Activated CD4-positive, alpha-beta T cell treated with anti-CD3 and anti-CD28 coated beads, Interleukin-2, amount 50 U/mL, for 16 hours (primary cell): ENCODE measurements at places on chromosomes 11 and 22.

DNA sequence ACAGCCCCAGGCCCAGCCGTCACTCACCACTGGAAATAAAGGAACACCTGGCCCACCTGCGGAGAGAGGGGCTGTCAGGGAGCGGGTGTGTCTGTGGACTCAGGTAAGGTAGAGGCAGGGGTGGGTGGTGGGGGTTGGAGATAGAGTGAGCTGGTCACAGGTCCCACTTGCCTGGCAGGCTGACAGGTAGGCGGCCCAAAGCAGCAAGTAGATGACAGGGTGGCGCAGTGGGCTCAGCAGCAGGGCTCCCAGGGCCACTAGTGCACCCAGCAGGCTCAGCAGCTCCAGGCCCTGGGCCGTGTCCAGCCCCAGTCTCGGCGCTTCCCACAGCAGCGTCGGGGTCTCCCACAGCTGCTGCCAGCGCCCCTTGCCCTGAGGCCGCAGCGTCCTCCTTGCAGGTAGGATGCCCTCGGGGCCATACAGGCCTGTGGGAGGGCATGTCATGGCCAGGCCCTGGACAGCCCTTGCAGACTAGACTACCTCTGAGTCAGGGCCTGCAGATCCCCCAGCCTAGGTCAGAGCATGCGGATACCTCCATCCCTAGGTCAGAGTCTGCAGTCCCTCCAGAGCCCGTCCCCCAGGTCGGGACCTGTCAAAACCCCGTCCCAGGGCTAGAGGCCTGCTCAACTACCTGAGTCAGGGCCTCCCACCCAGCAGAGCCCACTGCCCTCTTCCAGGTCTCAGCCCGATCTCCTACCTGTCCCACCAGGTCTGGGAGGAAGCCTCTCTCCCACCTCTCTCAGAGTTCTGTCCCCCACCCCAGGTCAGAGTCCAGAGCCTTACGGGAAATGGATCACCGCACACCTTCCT, 686 bp downstream of the LMF2 start:
- no peak for DNase-seq

DNA sequence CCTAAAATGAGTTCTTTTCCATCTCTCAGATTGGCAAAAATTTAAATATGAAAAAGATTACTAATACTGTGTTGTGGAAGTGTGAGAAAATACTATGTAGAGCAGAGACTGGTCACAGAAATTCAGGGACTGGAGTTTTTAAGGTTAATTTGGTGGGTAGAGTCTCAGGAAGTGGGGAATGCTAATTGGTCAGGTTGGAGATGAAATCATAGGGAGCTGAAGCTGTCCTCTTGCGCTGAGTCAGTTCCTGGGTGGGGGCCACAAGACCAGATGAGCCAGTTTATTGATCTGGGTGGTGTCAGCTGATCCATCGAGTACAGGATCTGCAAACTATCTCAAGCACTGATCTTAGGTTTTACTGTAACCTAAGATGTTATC, 29.4 kb upstream of the TMEM86A start:
- DNase-seq = peak; percentile 37

DNA sequence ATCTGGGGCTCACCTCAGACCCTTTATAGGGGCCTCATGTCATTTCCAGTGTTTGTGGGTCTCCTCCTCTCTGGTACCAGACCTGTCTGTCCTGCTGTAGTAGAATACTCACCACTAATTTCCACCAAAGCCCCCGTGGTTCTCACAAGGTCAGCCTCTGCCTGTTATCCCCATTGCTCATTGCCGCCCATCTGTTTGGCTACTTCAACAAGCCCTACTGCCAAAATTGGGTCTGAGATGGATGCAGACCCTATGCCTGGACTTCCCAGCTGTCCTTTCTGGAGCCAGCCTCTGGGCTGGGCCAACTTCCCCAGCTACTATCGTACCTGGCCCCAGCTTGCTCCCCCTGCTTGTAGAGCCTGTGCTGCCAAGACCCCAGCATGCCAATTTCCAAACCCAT, 152.1 kb upstream of the ISX start:
- DNase-seq = no peak

DNA sequence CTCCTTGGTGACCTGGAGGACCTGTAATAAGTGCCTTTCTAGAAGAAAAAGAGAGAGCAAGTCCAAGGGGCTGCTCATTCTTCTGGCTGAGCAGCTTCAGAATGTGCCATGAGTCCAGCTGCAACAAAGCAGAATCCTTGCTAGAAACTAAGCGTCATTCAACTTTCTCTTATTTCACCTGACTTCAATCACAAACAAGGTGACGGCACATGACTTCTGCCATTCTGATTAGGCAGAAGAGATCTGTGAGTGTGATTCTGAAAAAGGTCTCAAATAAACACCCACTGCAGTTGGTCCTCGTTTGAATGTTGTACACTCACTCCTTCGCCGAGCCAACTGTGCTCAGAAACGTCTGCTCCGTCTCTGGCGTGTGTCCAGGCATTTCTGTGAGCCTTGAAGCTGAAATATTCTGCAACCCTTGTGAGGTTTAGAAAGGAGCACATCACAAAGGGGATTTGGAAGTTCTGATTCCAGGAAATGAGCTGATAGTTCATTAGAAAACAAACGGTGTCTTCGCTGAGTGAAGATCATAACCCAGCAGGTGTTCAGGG, 623.8 kb upstream of the KIRREL3 start:
- DNase-seq = no peak

GRCh38 chr11:92361551-92361950, 136.9 kb downstream of the FAT3 start:
- DNase-seq = no peak

DNA sequence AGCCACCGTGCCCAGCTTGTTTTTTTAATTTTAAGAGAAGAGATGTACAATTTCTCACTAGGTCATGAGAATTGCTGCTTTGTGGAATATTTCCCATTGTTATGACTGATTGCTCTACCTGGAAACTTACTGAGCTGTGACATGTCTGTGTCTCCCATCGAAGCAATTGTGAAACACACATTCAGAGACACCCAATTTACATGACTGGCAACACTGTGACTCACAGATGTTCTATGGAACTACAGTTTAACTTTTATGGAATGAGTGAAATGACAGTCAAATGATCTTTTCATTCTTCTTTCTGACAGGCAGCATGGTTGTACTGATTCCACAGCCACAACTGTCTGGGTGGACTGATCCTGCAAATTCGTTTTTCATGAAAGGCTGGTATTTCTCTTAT, 32.3 kb downstream of the ELF5 start:
- DNase-seq = no peak

DNA sequence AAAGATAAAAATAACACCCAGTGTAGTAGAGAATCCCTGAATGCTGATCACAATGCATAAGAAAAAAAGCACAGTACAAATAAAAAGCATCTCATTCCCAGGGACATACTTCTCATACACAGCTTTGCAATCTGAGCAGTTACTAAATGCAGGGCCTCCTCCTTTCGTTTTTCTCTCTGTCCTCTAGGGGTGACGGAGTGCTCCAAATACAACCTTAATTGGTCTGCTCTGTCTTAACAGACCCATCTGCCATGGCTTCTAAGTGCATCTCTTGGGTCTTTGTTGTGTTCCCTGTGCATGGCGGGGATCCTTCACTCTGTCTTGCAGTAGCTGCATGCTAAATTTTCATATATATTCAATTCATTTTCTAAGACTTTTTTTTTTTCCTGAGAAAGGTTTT, 1114.2 kb upstream of the RAG2 start:
- no peak for DNase-seq

- no peak for DNase-seq
Observed at GRCh38 chr11:19436932-19437331, 196.2 kb upstream of the E2F8 start.

DNA sequence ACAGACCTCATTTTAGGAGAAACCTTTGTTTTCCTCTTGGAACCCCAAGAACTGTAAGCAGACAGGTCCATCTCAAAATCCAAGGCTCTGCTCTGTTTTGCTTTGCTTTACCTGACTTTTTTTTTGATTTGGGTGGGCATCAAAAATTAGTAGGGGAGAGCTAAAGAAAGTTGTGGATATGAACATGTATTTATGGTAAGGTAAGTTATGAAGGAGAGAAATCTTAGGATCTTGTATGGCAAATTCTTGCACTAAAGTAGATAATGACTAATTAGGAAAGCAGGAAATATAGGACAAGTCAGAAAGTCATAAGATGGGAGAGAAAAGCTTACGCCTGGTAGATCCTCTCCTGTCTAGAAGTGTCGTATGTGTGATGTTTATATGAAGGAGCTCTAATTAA, 116.1 kb upstream of the VPREB1 start:
- no peak for DNase-seq

- DNase-seq = no peak
Observed at GRCh38 chr11:128896356-128896755, 5.2 kb downstream of the KCNJ5 start.

DNA sequence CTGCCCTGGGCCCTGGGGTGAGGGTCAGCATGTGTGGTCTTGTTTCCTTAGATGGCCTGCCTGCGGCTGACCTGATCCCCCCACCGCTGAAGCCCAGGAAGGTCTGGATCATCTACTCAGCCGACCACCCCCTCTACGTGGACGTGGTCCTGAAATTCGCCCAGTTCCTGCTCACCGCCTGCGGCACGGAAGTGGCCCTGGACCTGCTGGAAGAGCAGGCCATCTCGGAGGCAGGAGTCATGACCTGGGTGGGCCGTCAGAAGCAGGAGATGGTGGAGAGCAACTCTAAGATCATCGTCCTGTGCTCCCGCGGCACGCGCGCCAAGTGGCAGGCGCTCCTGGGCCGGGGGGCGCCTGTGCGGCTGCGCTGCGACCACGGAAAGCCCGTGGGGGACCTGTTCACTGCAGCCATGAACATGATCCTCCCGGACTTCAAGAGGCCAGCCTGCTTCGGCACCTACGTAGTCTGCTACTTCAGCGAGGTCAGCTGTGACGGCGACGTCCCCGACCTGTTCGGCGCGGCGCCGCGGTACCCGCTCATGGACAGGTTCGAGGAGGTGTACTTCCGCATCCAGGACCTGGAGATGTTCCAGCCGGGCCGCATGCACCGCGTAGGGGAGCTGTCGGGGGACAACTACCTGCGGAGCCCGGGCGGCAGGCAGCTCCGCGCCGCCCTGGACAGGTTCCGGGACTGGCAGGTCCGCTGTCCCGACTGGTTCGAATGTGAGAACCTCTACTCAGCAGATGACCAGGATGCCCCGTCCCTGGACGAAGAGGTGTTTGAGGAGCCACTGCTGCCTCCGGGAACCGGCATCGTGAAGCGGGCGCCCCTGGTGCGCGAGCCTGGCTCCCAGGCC, 12.7 kb downstream of the TMEM121B start:
- no peak for DNase-seq

GRCh38 chr11:115104851-115105453, 399.3 kb downstream of the CADM1 start:
- DNase-seq = no peak
